Astrocyte of the spinal cord (primary cell): ENCODE measurements at places on chromosomes 7 and 10.

DNA sequence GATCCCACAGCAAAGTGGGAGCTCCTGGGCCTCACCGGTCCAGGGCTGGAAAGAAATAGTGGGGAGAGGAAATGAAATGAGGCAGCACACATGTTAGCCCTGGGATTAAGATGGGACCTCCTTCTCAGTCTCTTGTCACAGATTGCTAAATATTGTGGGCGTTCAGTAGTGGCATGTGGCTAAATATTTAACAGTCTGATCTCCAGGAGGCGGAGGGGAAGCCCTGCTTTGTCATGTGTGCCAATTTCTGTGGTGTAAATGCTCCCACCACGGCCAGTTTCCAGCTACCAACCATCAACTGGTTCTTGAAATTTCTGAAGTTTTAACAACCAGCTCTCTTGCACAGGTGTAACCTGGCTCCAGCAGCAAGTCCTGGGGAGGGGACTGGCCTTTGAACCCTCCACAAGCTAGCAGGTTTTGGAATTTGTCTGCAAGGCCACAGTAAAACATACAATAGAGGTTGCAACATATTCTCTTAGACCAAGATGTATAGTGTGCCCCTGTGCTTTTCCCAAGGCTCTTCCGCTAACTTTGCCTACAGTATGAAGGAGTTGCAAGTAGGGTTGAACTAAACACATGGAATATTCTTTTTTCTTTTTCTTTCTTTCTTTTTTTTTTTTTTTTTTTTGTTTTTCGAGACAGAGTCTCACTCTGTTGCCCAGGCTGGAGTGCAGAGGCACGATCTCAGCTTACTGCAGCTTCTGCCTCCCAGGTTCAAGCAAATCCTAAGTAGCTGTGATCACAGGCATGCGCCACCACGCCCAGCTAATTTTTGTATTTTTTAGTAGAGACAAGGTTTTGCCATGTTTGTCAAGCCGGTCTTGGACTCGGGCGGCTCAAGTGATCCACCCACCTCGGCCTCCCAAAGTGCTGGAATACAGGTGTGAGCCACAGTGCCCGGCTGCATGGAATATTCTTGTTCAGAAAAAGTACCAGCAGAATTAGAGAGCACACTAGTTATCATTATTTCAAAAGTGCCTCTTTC lies 103.1 kb upstream of the PCBD1 start:
- DNase-seq = no peak

GRCh38 chr10:33477291-33478088 lies 143.0 kb upstream of the NRP1 start:
- no peak for DNase-seq

- DNase-seq = peak; percentile 27
Observed at GRCh38 chr7:133051066-133051465, 30.8 kb downstream of the CHCHD3 start.

DNA sequence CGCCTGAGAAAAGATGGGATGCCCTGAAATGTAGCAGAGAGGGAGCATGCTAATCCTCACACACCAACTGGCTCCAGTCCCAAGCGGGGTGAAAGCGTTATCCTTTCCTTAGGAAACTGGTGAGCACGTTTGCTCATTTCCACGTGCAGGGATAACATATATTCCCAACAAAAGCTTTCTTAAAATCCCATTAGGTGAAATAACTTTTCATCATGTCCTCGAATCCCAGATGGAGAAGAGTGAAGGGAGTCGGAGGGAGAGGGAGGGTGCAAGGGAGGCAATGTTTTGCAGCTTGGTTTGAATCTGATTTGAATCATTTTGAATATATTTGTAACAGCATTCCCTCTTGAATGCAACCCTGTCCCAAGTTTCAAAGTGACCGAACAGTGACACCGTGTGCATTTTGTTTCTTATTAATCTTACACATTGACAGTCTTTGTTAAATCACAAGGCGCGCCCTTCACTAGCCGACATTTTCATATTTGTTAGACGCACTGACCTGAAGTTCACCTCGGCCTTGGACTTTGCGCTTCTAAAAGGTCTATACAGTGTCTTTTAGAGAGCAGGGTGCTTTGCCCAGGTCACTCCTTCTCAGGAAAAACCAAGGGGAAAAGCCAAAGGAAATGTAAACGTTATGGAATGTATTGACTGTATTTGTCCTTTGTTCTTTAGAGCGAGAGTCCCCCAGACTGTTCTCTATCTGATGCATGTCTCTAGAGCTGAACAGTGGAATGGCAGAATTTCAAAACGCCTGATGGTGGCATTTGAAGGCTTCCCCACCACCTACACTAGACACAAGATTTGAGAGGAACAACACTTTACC lies 3.1 kb upstream of the HOXA4 start:
- DNase-seq = no peak

- no peak for DNase-seq
Observed at GRCh38 chr10:110620398-110620719, 23.8 kb upstream of the RBM20 start.

DNA sequence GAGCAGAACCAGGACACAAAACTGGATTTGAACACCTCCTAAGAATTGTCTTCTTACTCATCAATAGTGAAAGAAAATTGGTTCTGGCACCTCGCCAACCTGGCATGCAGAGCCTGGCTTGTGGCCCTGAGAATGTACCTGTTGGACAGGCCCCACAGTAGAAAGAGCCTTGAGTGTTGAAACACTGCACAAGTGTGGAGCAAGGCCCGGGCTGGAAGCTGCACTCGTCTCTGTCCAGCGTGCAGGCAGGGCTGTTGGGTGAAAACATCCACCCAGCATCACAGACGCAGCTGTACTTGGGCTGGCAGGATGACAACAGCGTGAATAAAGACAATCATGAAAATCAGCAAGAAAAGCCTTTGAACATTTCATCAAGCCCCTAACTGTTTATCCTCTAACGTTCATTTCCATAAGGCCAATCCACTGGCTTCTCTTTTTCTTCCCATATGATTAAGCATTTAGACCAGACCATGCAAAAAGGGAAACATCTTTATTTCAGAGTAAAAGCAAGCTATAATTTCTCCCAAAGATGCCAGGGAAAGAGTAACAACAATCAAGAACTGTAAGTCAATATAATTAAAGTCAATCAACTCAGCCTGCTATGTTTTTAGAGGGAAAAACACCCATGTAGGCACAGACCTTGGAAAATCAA lies 15.6 kb downstream of the CUBN start:
- peak; percentile 29 for DNase-seq

DNA sequence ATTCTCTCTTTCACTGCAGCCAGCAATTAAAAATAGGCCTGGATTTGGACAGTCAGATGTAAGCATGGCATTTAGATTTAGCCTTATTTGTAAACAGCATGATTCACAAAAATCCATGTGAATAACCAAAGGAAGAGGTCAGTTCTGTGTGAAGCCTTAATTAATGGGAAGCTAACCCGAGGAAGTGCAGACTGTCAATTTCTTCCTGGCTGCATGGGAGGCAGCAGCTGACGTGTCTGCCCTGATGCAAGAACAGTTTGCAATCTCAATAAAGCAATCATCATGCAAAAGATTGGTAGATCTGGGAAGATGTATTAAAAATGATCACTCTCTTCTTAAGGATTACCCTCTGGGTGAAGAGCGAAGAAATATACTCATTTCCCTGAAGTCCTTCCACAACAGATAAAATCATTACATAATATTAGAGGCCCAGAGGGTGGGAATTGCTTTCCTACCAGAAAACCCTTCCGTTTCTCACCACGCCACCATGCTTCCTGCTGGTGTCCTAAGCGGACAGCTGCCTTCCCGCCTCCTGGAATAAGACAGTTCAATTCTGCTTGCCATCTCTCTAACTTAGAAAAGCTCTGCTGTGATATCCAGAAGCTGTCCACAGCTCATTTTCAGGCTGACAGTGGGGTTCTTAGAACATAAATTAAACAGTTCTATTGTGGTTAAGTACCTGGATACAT lies 526.7 kb upstream of the NRP1 start:
- DNase-seq = no peak

GRCh38 chr10:60828489-60828852 lies 50.2 kb downstream of the CDK1 start:
- DNase-seq = no peak

DNA sequence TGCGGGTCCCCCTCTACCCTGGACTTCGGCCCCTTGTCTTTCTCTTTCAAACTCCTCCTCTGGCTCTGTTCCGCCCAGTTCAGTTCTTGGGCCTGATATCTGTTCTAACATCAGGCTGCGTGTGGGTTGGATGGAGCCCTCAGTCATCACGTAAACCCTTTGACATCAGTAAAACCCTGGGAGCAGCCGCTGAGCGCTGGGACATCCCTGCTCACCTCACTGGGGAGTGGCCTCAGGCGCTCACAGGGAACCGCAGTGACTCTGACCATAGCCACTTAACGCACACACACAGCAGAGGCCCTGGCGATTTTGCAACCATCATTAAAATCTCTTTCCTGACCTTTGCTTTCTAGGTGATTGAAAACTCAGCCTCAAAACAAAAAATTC lies 113.3 kb downstream of the CYTH3 start:
- no peak for DNase-seq

- no peak for DNase-seq
Observed at GRCh38 chr10:122099562-122099961, 110.6 kb downstream of the TACC2 start.

DNA sequence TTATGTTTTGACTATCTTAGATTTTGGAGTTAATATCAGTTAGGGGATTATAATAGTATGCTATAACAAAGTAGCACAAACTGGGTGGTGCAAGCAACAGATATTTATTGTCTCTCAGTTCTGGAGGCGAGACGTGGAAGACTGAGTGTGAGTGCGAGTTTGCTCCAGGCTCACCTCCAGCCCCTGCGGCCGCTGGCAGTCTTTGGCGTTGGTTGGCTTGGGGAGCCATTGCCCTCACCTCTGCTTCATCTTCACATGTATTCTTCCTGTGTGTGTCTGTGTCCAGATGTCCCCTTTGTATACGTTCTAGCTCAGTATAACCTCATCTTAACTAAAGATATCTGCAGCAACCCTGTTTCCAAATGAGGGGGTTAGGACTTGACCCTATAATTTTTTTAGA lies 343.9 kb upstream of the COBL start:
- no peak for DNase-seq
